Myocyte (in vitro differentiated cells): ENCODE measurements at places on chromosomes 4 and X. TPM values are rescaled to one million over a fixed set of nuclear protein-coding genes. Genes with fewer than 3 reads are reported as not detected.

Gene AKAP14
- not detected in 2 replicates for total RNA-seq

Gene LINC00632
- total RNA-seq = 11.6 and 18.6 TPM in 2 replicates

DNA sequence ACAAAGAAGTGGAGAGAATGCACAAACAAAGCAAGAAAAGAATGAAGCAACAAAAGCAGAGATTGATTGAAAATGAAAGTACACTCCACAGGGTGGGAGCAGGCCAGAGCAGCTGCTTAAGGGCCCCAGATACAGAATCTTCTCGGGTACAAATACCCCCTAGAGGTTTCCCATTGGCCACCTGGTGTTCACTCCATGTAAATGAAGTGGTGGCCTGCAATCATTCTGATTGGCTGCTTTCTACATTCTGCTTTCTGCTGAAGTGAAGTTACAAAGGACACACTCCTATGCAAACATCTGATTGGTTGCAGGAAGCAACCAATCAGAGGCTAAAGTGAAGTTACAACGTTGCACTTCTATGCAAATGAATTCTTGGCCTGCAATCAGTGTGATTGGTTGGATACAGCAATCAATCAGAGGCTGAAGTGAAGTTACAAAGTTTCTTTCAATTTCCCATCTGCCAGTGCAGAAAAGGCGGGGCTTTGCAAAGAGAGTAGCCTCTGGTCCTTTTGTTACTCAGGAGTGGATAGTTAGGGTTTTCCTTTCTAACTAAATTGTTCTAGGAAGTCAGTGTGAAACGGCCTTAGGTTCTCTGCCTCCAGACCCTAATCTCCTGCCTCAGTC, 19.0 kb upstream of the GPC4 start:
- no peak for DNase-seq

DNA sequence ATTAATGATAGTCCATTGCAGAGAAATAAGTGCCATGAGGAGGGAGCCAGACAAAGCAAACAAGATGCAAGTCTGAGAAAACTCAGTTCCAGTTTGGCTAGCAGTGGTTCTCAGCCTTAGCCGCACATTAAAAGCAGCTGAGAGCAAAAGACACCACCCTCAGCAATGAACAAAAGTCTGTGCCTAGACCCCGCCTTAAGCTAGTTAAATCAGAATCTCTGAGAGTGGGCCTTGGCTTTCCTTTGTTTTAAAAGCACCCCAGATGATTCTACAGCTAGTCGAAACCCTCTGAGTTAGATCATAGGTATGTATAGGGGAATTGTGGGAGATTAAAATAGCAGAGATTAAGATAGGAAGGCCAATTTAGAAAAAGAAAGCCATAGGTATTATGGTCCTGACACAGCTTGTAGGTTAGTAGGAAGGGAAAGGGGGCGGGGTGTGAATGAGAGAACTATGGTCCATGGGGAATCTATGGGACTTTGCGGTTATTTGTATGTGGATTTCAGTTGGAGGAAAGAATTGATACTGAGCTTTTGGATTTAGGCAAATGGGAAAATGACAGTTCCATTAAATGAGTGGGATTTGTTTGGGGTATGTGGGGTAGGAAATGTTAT, 12.0 kb downstream of the SPRY1 start:
- DNase-seq = no peak

Gene CFAP99
- total RNA-seq = not detected in 2 replicates

DNA sequence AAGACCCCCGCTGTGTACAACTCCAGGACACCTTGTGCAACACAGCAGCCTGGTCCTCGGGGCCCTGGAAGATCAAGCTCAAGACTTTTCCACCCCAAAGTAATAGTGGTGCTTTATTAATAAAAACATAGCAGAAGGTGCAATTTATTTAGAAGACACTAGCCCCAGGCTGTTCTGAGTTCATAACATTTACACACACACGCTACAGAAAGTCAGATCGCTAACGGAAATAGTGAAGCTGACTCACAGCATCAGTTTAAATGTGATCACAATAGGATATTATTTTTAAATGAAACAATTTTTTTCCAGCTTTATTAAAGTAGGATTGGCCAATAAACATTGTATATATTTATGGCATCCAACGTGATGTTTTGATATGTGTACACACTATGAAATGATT, 141.0 kb downstream of the STK32B start:
- DNase-seq = no peak

- no peak for DNase-seq
Observed at GRCh38 chr4:1187182-1187581, 14.8 kb upstream of the SPON2 start.

DNA sequence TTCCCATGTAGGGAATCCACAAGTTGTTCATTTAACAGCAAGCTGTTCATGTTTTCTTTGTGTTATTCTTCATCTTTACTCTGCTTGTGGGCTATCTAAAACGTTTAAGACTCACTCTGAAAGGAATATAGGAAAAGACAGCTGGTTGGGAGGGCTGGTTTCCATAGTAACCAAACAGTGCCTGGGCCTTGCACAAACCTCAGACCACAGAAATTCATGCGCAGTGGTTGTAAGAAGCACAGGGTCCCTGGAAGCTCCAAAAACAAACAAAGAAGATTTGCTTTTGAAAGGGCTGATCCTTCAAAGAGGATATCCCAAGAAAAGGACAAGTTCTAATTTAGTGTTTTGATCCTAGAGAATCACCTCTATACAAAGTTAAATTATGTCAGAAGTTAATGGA, 7.8 kb downstream of the SERTM2 start:
- DNase-seq = peak; percentile 3

GRCh38 chr4:165631208-165631894, 241.7 kb upstream of the TLL1 start:
- DNase-seq = no peak

DNA sequence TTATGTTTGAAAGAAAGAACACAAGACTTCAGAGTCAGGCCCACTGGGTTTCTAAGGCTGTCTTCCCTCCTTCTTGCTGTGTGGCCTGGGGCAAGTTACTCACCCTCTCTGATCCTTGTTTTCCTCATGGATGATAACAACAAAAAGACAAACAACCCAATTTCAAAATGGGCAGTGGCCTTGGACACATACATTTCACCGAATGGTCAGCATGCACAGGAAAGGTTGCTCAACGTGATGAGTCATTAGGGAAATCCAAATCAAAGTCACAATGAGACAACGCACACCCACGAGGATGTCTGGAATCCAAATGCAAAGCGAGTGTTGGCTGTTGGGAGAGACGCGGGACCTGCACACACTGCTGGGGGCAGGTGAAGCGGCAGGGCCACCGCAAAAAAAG, 50.8 kb upstream of the PPP2R2C start:
- DNase-seq = no peak

GRCh38 chr4:41418444-41418843, 119.5 kb upstream of the LIMCH1 start:
- peak; percentile 96 for DNase-seq

DNA sequence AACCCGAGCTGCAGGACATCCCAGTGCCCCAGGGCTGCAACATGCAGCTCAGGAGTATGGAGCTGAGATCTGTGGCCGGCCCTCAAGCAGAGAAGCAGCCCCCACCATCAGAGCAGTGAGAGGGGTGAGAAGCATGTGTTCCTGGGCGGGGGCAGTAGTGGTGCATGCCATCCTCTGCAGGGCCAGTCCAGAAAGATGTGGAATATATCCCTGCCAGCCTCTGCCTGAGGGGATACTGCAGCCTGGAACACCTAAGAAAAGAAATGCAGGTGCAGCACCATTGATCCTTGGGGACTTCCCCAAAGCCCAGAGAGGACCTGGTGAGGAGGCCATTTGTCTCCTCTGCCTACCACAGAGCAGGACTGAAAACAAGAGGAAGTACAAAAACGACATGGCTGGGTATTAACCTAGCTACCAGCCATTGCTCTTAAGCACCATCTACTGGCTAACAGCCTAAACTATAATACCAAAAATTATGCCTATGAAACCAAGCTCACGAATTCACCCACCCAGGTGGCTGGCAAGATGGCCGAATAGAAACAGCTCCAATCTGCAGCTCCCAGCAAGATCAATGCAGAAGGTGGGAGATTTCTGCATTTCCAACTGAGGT, 158.8 kb downstream of the ADGRA3 start:
- DNase-seq = peak; percentile 46

- DNase-seq = peak; percentile 74
Observed at GRCh38 chr4:164779811-164780216, 25.9 kb downstream of the SMIM31 start.

DNA sequence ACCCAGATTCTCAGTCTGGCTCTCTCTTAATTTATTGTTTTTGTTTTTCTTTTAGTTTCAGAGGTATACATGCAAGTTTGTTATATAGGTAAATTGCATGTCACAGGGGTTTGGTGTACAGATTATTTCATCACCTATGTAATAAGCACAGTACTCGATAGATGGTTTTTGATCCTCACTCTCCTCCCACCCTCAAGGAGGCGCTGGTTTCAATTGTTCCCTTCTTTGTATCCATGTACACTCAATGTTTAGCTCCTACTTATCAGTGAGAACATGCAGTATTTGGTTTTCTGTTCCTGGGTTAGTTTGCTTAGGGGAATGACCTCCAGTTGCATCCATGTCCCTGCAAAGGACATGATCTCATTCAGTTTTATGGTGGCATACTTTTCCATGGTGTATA, 198.4 kb downstream of the STK32B start:
- no peak for DNase-seq

GRCh38 chr4:148565801-148566200, 123.6 kb upstream of the NR3C2 start:
- DNase-seq = no peak

GRCh38 chr4:121709766-121710405, 13.1 kb upstream of the ANXA5 start:
- DNase-seq = no peak

DNA sequence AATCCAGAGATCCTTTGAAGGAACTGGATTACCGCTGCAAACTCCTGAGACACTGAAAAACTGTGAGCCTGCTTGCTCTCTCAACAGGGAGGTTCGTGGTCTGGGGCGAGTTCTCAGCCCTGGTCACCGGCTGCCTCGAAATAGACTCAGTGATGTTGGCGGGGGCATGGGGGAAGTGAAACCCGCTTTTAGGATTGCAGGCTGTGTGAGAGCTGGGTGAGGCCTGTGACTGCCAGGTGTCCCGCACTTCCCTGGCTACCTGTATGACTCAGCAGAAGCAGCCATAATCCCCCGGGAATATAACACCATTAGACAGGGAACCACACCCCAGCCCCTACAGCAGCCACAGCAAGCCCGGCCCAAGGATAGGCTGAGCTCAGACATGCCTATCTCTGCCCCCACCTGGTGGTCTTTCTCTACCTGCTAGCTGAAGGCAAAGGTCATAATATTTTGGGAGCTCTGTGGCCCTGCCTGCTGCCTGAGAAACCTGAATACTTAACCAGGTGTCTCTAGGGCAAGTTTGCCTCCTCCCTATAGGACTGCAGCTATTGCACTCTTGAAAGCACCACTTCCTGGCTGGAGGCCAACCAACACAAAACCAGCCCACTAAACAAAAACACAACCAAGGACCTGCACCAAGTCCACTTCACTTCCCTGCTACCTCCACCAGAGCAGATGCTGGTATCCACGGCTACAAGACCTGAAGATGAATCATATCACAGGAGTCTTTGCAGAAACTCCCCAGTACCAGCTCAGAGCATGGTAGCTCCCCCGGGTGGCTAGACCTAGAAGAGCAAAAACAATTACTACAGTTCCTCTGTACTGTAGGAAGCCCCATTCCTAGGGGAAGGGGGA, 202.0 kb downstream of the RRAGB start:
- no peak for DNase-seq

DNA sequence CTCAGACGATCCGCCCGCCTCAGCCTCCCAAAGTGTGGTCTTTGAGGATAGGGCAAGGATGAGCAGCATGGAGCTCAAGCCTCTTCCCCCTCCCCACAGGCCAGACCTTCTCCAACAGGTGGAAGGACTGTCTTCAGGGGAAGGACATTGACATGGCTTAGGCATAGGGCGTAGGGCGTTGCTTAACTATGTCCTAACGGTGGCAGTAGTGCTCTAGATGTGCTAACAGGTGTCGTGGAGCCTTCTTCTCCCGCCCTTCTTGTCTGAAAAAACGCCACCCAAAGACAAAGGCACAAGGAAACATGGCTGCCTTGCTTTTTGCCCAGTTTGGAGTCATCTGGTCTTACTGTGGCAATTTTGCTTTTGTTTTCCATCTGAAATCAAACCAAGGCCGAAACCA, 219.8 kb downstream of the OR13H1 start:
- peak; percentile 31 for DNase-seq

GRCh38 chrX:107936434-107936730, 45.8 kb downstream of the TEX13B start:
- DNase-seq = no peak

Gene CT45A10
- total RNA-seq = not detected in 2 replicates

- DNase-seq = no peak
Observed at GRCh38 chr4:122632396-122633143, 11.7 kb upstream of the IL21 start.

- no peak for DNase-seq
Observed at GRCh38 chrX:147950352-147950751, 30.8 kb upstream of the FMR1NB start.

Gene ATP1B4
- total RNA-seq = 2.5 and 58.0 TPM in 2 replicates

Gene SMARCAD1
- total RNA-seq = 40.4 and 42.0 TPM in 2 replicates

Gene SSX1
- not detected in 2 replicates for total RNA-seq

GRCh38 chr4:177596035-177596434, 153.8 kb upstream of the AGA start:
- peak; percentile 82 for DNase-seq

DNA sequence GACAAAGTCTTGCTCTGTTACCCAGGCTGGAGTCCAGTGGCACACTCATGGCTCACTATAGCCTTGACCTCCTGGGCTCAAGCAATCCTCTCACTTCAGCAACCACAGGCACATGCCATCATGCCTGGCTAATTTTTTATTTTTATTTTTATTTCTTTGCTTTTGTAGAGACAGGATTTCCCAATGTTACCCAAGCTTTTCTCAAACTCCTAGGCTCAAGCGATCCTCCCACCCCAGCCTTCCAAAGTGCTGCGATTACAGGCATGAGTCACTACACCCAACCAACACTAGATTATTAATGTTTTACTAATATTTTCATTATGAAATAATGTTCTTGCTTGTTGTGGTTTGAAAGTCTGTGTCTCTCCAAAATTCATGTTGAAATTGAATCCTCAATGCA, 5.2 kb upstream of the ACTRT1 start:
- no peak for DNase-seq

- DNase-seq = no peak
Observed at GRCh38 chr4:146369446-146369845, 152.3 kb downstream of the SLC10A7 start.

Gene INPP4B
- 63.9 and 143 TPM in 2 replicates for total RNA-seq

Gene FAT4
- 9.7 and 14.3 TPM in 2 replicates for total RNA-seq

Gene LEF1
- total RNA-seq = 3.0 and 7.3 TPM in 2 replicates

Gene CNGA2
- not detected in 2 replicates for total RNA-seq

GRCh38 chr4:122894827-122895226, 27.6 kb downstream of the NUDT6 start:
- no peak for DNase-seq

DNA sequence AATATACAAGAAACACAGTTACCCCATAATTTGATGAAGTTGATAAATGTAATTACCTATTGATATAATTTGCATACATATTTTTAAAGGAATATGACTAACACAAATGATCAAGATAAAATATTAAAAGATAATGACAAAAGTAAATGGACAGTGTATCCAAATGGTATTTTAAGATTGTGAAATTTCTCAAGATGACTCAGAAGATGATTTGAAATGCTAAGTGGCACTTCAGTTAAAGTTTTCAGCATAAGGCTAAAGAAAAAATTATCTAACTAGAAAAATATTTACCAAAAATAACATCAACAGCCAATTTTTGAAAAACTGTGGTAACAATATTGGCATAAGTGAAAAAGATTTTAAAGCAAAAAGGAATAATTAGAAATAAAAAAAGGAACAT, 248.4 kb upstream of the NDST4 start:
- no peak for DNase-seq
